ENCODE measurements at places on chromosomes 7 and 10.

- no peak for DNase-seq
Observed at GRCh38 chr7:39845006-39845405, 105.0 kb upstream of the CDK13 start.

GRCh38 chr10:6164271-6165095 is 38.2 kb upstream of the PFKFB3 start:
- no peak for DNase-seq

DNA sequence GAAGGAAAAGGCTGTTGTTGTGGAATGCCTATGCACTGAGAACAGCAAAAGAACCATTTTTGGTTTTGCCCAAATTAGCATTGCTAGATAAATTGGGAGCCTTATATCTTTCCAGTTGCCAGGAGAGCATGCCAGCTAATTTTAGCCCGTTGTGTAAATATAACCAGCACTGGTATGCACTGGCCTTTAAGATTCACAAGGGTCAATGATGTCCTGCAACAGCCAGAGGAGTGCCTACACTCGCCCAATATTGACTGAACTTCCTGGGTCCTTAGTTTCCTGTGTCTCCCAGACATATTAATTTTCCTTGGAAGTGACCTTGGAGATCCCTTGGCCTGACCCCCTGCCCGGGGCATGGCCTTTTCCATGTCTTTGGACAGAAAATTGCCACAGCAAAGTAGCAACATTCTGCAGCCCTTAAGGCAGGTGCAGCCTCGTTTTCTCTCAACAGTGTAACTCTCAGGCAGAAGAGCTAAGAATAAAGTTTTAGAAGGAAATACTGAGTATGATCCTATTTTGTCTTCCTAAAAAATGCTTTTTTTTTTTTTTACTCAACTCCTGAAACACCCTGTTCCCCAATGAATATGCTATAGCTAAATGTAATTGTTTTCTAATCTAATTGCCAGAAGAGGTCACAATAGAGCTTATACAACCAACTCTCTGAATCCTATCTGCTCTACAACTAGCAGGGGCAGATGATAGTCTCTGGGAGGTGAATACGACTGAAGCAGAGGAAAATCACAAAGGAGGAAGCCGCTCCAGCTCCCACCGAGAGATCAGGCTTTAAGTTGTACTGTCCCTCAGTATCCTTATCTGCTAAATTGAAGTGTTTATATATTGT is 131.9 kb upstream of the PCGF5 start:
- DNase-seq: no peak

DNA sequence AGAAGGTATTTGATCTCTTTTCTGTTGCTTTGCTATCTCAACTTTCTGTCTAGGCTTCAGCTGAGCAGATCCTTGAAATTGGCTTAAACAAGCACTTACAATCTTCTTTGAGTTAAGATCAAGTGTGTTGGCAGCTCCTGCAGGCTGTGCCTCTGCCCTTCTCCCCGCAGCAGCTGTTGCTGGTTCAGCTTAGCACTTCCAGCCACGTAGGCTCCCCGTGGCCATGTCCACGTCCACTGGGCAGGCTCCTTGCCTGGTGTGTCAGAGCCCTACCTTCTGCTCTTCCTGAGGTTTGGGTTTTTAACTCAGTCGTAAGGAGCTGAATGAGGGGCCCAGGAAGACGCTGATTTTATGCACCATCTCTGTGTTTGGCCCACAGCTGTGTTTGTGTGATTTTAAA is 47.2 kb downstream of the CAMK1D start:
- DNase-seq: no peak

DNA sequence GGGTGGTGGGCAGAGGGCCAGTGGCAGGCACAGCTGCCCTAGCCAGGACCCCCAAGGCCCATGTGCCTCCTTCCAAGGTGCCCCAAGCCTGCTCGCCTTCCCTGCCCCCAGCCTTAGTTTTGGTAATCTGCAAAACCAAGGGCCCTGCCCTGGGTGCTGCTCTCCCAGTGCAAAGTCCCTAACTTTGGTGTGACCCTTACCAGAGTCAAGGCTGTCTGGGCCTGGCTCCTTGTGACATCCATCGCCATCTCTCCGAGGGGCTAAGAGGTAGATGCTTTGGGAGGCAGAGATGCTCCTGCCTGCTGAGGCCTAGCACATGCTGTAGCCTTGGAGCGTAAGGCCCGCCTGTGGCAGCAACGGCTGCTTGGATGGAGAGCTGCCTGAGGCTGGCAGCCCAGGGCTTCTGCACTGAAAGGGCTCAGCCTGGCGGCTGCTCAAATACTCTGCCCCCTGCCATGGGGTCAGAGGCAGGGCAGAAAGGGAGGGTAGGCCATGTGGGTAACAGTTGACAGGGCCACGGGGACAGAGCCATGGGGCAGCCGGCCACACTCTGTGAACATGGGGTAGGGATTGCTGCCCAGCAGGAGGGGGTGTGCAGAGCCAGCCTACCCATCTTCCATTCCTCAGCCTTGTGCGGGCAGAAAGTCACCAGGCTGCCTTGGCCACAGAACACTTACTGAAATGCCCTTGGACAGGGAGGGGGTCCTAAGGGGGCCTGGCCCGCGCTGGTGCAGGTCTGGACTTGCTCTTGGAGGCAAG is 17.9 kb upstream of the MYL7 start:
- DNase-seq: no peak
